ENCODE measurements at places on chromosomes 12 and 14. TPM values are rescaled to one million over a fixed set of nuclear protein-coding genes. Genes with fewer than 3 reads are reported as not detected.

DNA sequence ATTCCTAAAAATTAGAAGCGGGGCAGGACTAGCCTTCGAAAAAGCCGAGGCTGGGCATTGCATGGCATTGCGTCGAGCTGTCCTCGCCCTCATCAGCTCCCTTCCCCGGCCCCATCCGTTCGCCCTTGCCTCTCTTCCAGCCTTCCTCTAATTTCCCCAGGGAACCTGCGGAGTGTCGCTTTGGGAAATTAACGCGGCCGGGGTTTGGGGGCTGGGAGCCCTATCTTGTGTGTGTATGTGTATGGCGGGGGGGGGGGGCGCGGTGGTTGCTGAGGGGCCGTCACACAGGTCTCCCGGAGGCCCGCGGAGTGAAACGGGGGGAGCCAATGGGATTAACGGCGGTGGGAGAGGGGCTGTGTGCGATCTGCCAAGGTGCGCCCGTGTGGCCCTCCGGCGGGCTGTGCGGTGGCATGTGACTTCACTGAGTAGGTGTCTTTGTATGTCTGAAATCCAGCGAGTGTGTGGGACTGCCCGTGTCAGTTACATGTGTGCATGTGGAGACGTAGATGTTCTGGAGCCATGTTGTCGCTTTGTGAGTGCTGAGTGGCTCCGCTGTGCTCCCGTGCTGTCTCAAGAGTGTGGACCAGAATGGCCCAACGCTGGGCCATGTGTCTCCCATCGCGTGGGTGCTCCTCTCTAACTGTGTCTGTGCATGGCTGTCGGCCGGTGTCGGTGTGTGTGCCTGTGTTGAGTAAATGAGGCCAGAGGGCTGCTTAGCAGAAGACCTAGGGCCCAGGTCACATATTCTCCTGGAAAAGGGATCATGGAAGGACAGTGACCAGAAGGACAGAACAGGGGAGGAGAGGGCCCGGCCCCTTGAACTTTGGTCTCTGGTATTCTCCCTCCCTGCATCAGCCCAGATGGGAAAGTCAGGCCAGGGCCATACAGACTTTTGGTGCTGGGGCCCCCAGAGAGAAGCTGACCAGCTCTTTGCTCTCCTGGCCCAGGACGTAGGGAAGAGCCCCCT lies 1.5 kb downstream of the PTMS start:
- no peak for DNase-seq

GRCh38 chr12:53670971-53671370 lies 4.9 kb downstream of the ATP5MC2 start:
- DNase-seq: no peak

DNA sequence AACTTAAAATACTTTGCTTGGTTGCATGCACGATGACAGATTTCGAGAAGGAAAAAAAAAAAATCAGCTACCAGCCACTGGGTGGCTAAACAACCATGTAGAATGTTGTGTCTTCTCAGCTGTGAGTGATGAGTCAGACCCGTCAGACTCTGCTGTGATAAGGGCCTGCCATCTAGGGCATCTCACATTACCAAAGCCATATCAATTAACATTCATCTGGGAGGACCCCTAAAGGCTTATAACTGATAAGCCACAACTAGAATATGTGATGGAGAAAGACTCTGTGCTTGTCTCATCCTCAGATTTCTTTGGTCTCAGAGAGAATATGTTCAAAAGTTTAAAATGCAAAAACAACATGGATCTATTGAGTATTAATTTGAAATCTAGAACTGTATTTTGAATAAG lies 111.5 kb downstream of the PAX9 start:
- DNase-seq: no peak

DNA sequence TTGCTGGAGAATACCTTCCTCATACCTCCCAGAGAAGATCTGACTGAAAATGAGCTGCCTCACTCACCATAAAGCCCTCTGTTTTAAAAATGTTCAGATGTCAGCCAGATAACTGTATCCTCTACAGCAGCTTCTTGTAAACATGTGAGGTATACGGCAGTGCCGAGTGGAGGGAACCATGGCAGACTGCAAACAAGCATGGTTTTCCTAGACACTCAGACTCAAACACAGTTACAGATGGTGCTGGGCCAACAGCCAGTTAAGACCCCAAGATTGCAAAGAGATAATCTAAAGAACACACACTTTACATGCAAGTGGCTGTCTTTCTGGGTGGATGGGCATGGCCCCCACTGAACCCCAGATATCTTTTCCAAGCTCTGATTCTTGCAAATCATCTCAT lies 16.6 kb upstream of the CCDC177 start:
- DNase-seq: no peak

- no peak for DNase-seq
Measured at GRCh38 chr12:17017402-17017801, 411.4 kb upstream of the LMO3 start.

- DNase-seq: no peak
Measured at GRCh38 chr14:64438181-64438841, 27.0 kb upstream of the AKAP5 start.

- no peak for DNase-seq
Measured at GRCh38 chr12:132685400-132685799, 1.7 kb downstream of the POLE start.

DNA sequence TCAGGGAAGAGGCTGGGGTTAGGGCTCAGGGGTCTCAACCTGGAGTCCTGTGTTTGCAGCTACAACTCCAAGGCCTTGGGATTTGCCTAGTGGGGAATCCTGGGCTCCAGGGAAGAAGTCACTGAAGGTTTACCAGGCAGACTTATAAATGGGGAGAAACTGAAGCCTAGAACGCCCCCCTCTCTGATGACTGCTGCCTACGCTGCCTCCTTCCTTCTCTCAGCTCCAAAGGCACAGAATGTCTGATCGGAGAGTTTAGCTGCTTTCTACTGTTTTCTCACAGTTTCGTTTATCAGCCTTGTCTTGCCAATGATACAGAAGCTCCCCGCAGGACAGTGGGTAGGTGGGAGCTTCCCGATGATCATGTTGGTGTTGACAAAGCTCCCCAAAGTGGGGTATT lies 101.7 kb downstream of the CACNA1C start:
- no peak for DNase-seq

DNA sequence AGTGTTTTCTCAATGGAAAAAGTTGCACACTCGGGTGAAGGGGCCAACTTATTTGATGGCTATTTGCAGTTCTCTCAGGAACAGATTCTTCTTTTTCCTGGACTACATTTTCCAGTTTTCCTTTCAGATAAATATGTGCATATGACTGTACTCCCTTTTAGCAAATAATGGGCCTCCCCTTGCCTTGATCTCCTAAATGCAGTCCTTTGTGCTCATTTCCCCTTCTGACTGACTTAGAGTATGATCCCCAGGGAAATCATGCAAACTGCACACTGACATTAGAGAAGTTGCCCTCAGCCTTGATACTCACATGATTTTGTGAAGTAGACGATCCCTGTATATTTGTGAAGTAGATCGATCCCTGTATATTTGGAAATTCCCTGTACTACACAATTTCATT lies 492.9 kb upstream of the NOVA1 start:
- DNase-seq: no peak

DNA sequence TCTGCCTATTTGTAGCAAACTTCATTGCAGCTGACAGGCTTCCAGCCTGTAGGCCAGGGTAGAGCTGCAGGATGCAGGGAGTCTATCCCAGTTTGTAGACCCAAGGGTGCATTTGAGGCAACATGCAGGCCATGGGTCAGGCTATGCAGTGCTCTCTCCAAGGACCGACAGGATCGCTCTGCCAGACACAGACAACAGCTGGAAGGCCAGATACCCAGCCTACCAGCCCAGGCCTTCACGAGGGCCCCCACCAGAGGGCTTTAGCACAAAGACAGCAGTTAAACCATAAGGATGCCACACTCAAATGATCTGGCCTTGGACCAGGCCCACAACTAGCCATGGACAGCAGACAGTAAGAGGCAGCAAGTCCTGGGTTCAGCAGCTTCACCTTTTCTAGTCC lies 10.3 kb downstream of the KCTD10 start:
- DNase-seq: no peak

DNA sequence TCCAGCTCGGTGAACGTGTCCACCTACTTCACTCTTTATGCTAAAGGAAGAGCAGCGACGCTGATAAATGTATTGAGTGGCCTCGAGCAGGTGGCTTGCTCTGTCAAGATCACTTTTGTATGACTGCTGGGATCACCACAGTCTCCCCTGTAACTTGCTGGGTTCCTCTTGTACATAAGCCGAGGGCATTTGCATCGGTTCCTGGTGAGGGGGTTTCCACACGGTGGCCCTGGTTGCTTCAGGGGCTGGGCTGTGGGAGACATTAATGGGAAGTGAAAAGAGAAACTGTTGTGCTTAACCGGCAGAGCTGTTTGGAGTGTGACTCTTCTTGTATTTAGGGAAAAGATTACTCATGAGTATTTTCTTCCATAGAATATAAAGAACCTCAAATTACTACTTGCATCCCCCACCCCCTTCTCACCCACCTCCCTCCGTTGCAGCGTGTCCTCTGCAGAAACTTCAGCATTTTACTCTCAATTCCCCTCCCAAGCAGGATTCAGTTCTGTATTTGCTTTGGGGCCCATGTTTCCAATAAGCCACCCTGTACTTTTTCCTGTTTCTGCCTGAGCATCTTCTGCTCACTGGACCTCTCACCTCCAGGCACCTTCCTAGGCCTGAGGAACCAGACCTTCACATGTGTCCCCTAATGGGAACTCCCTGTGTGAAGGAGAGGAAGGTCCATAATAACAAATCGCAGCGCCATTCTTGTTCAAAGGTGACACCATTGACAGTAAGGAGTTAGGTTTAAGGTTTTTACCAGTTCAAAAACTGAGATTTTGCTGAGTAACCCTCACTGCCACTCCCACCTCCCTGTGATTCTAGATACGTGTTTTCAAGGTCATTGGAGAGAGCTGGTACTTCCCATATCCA lies 187.0 kb downstream of the ETV6 start:
- no peak for DNase-seq

DNA sequence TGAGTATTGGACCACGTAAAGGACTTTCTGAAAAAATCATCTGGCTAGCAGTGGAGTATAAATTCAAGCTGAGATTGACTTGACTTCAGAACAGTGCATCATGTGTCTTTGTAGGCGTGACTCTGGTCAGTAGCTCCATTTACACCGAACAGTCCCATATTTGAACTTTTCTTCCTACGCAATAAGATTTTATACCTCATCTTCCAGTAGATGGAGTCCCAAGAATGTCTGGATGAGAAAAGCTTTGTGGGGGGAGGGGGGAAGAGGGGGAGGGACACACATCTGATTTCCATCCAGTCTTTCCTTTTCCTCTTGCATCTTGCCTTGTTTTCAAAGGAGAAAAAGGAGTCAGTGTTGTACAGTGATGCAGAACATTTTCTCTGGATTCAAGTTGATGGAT lies 241.0 kb downstream of the EMP1 start:
- no peak for DNase-seq

DNA sequence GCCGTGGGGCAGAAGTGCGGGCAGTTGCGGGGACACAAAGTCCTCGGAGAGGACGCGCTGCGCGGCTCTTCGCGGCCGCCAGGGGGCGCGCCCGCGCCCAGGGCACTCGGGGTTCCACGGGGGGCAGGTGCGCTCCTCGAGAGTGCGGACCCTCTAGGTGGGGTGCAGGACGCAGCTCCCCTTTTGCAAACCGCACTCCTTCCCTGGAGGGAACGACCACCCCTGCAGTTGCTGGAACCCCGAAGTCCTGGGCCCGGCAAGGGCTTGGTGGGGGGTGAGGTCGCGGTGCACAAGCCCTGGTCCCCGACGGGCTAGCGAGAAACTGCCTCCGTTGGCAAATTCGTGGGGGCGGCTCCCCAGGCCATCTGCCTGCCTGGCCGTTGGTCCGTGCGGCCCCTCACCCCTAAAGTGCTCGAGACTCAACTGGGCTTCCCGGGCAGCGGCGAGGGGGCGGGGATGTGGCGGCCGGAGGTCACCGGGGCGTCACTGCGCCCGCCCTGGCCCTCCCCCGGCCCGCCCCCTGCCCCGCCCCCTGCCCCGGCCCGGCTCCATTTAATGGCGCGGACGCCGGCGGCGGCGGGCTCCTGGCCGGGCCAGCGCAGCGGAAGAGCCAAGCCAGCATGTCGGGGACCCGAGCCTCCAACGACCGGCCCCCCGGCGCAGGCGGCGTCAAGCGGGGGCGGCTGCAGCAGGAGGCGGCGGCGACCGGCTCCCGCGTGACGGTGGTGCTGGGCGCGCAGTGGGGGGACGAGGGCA lies at the start of gene ADSS1:
TSS of gene ADSS1 (plus strand) at position 579 of the 756 bp plus-strand sequence. CDS start at position 621, 42 bp downstream.
- no peak for DNase-seq

GRCh38 chr12:39341179-39341578 lies 101.7 kb downstream of the KIF21A start:
- no peak for DNase-seq

DNA sequence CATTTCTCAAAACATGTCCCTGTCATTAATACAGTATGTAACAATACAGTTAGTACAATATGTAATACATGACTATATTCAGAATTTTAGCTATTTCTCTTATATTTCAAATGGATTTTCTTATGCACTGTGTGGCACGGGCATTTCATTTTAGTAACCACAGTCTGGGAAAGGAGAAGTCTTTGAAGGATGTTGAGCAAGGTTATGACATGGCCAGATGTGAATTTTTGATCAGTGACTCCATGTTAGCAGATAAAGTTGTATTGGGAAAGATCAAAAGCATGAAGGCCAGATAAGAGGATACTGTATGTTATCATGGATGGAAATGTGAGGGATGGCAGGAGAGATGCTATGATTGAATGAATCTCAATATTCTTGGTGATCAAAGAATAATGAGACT lies 285.2 kb downstream of the NAV3 start:
- no peak for DNase-seq

- no peak for DNase-seq
Measured at GRCh38 chr12:102814691-102815367, 102.2 kb downstream of the PAH start.

DNA sequence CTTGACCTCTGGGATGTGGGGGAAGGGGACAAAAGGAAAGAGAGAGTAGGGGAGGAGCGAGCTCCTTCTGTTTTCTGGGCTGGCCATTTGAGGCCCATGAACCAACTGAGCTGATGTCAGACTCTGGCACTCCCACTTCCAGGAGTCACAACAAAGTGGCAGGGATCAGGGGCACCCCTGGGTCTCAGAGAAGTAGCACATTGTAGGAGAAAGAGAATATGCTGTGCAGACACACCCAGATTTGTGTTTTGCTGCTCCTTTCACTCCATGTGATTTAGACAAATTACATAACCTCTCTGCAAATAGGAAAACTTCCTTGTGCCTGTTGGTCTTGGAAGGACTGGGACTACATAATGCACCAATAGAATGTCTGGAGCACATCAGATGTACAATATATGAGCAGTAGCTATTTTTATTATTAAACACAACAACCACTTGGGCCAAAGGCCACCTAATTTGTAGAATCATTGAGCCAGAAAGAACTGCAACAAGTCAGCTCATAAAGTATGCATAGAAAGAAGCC lies 265.5 kb downstream of the ZFP36L1 start:
- DNase-seq: no peak

- DNase-seq: no peak
Measured at GRCh38 chr12:125634813-125635212, 569.6 kb downstream of the AACS start.

GRCh38 chr12:127223731-127224130 lies 1043.2 kb upstream of the TMEM132C start:
- DNase-seq: no peak

- DNase-seq: no peak
Measured at GRCh38 chr14:68487805-68488590, 304.9 kb downstream of the ZFP36L1 start.

GRCh38 chr14:93031505-93032315 lies 84.0 kb downstream of the ITPK1 start:
- DNase-seq: no peak

The EPYC gene
- polyA plus RNA-seq: not detected

The LRR1 gene
- 6.5 TPM for polyA plus RNA-seq

The AQP2 gene
- not detected for polyA plus RNA-seq

The BDKRB1 gene
- polyA plus RNA-seq: 0.65 TPM

The ADAMTS20 gene
- polyA plus RNA-seq: 0.05 TPM

The KRT74 gene
- polyA plus RNA-seq: not detected

The ZFYVE26 gene
- polyA plus RNA-seq: 12.8 TPM

The C12orf76 gene
- 29.9 TPM for polyA plus RNA-seq

The MGP gene
- 193 TPM for polyA plus RNA-seq
